GM04504 (cell line): ENCODE measurements at places on chromosomes 4 and X.

GRCh38 chr4:137131201-137131600 lies 401.1 kb downstream of the PCDH18 start:
- DNase-seq = no peak

GRCh38 chr4:126264839-126265238 lies 950.1 kb downstream of the FAT4 start:
- DNase-seq = no peak

- peak; percentile 20 for DNase-seq
Measured at GRCh38 chrX:77493677-77494553, 46.7 kb downstream of the FGF16 start.

GRCh38 chrX:63128509-63128908 lies 222.6 kb downstream of the SPIN4 start:
- DNase-seq = peak; percentile 0

DNA sequence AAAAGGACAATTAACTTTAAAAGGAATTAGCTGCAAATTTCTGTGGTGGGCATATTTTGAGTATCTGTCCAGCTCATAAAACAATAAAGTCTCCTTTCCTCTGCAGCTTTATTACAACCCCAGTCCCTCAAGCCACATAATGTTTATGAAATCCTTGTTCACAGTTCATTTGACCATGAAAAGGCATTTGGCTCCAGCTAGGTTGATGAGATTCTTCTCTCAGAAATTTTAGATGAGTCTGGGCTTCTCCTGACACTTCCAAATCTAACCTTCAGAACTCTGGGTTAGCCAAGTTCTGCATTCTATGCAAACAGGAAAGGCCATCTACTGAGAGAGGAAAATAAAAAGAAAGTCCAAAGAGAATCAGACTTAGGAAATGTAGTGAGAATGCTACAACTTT lies 156.8 kb downstream of the GRXCR1 start:
- no peak for DNase-seq

- DNase-seq = no peak
Measured at GRCh38 chrX:19956923-19957322, 33.9 kb downstream of the BCLAF3 start.

DNA sequence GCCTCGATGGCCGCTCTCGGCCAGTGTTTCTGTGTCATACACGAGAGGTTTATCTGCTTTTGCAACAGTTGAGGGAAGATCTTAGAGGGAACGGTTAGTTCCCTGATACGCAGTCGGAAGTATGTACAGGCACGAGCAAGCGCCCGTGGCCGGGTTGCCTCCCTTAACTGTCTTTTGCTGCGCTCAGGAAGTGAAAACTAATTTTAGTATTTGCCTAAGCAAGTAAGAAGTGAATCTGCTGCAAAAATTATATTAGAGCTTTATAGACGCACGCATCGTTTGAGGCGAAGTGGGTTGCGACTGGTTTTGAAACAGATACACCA lies 695 bp downstream of the MTM1 start:
- DNase-seq = no peak

- no peak for DNase-seq
Measured at GRCh38 chrX:41526271-41526670, 79.1 kb downstream of the NYX start.

DNA sequence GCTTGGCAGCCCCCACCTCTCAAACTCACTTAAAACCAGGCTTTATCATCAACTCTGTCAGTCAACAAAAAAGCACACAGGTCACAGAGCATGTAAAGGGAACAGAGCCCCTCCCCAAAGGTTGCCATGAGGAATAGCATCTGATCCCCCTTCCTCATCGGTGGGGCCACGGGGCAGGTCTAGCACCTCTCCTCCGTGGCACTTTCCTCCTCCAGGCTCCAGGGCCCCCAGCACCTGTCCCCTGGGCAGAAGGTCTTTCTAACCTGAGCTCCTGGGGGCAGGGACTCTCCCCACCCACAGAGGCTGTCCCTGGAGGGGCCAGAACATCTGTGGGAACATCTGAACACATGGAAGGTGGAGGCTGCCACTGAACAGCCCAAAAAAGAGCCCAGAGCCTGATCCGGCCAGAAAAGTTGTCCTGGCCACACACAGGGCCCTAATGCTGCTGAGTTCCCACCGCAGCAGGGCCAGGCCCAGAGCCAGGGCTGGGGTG lies 65.7 kb downstream of the ZFYVE28 start:
- no peak for DNase-seq

GRCh38 chr4:93897559-93897958 lies 69.0 kb downstream of the ATOH1 start:
- DNase-seq = no peak

DNA sequence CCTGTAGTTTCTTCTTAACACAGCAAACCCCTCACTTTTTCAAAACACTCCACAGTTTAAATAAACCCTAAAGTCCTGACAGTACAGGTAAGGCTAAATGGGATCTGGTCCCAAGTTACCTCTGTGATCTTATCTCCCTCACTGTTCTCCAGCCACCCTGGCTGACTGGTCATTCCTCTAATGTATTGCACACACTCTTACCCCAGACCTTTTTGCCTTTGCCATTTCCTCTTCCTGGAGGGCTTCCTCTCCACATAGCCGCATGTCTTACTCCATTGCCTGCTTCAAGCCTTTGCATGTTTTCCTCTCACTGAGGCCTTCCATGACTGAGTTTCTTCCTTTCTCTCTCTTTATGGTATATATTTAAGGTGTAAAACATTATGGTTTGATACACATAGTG lies 19.5 kb upstream of the ANXA3 start:
- no peak for DNase-seq

- DNase-seq = peak; percentile 30
Measured at GRCh38 chrX:65697211-65697641, 29.8 kb downstream of the MSN start.

DNA sequence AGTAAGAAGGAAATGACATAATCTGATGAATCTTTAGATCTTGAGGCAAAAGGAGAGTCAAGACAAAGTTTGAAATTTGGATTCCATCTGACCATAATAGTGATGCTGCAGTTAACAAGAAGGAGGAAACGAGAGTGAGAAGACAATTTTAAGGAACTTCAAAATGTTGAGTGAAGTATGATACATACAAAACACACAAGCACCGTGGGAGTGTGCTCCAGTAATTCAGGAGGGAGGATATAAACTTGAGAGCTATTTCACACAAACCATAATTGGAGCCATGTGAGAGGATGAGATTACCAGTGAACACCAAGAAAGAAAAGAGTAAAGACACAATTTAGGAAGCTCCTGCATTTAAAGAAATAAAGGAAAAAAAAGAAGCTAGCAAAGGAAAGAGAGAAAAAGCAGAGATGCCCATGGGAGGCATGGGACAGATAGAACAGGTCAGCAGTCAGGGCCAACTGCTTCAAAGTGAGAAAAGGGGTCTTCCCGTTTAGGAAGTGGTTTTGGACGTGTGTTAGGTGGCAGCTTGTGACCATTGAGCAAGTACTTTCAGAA lies 150.7 kb upstream of the SLC7A11 start:
- DNase-seq = no peak

DNA sequence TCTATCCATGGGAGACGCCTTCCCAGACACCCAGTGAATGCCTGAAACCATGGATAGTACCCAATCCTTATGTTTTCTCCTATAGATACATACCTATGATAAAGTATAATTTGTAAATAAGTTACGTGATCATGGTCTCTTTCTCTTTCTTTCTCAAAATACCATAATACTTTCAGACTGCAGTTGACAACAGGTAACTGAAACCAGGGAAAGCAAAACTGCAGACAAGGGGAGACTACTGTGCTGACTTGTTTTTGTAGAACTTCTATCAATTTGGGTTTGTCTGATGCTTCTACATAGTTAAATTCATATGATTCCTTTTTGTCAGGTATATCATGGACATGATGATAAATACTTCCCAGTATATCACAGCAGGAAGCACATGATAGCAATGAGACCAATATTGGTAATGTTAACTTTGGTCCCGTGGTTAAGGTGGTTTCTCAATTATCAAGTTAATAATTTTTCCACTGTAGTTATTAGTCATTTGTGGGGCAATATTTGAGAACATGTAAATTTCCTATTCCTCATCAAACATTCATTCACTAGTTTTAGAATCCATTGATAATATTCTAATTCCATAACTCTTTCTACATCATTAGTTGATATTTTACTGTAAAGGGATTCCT lies 298.0 kb upstream of the TET2 start:
- DNase-seq = no peak

DNA sequence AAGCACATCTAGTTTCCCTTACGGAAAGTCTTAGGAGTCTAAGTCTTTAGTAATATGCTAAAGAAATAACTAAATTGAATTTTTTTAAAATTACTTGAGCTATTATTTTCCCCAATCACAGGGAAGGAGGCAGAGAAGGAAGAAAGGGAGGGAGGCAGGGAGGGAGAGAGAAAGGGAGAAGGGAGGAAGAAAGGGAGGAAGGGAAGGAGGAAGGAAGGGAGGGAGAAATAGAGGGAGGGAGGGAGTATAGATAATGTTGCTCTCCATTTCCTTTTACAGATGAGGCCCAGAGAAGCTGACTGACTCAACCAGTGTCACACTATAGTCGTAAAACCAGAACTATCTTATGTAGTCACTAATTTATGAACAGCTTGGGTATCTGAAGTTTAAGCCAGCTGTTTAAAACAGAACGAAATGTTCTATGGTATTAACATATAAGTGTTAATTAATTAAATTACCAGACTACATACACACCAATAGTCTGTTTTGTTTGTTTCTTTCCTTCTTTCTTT lies 14.6 kb downstream of the SH3RF1 start:
- no peak for DNase-seq

GRCh38 chr4:169063441-169063840 lies 53.4 kb upstream of the CBR4 start:
- DNase-seq = no peak

DNA sequence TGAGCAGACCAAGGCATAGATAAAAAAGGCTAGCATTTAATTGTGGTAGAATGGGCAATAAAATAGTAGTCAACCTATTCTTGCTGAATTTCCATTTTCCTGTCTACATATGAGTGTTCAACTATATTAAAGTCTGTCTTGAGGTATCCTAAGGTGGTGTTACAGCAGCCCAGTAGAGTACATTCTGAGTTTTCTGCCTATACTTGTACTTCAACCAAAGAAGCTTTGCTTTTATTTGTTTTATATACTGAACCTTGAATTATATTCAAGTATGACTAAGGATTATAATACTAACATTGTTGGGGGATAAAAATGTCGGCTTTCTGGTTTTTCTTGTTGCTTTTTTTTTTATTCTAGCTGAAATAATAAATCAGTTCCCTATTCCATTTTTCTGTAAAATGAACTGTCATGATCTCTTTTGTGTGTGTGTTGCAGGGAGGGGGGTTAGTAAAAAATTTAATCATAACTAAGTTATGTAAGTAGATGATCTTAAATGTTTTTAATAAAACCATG lies 106.7 kb downstream of the PDLIM5 start:
- DNase-seq = no peak

DNA sequence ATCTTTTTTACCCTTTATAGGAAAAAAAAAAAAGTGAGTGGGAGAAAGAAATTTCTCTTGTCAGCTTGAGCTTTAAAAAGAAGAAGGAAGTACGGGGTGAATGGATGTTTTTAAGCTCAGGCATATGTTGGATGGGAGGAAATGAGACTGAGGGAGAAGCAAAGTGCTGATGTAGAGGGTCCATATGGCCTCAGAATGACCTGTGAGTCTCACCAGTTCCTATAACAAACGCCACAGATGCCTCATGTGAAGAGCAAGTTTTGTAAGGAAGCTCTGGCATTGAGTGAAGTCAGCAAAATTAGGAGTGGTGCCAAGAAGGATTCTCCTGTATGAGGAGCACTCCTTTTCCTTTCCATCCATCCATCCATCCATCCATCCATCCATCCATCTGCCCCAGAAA lies 214.6 kb downstream of the PTTG2 start:
- DNase-seq = no peak

- DNase-seq = no peak
Measured at GRCh38 chrX:68999931-69000330, 165.3 kb downstream of the PJA1 start.

DNA sequence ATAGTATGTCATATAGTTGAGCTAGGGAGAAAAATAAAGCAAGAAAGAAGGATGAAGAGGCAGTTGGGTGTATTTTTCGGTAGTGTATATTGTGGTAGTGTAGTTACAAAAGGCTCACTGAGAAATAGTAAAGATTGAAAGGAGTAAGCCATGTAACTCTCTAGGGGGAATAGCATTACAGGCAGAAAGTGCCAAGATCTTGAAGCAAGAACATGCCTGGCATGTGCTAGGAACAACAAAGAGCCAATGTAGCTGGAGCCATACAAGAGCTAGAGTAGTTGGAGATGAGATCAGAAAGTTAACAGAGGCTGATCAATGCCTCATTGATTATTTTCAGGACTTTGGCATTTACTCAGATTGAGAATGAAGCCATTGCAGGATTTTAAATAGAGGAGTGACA lies 3.0 kb downstream of the ABCE1 start:
- no peak for DNase-seq

DNA sequence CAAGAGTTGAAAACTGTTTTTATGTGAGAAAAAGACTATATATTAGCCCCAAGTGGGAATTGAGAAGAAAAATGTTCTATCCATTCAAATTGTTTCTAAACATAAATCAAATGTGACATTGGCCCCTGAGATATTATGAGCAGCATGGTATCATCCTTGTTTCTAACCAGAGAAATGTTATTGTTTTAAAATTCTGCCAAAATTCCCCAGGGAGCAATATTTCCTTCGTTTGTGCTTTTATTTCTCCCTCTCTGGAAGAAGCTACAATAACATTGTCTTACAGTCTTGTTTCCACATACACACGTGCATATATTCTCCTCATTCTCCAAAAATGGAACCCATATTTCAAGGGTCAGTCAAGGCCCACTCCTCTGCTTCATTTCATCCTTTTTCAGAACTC lies 46.7 kb downstream of the MAGEB17 start:
- DNase-seq = peak; percentile 52

DNA sequence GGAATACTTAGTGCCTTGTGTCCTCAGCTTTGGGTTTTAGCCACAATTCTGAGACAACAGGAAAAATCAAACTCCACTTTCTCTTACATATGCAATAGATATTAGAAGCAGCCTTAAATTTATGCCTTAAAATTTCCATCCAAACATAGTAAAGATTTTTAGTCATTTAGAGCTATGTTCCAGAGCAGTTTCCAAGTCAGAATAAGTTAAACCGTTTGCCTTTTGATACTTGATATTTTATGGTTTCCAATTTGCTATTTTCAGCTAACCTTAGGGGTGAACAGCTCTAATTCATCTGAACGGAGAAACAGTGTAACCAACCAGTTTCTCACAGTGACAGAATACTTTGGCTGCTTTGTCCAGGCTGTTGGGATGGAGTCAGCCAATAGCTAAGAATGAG lies 125.8 kb upstream of the RXFP1 start:
- DNase-seq = no peak

- DNase-seq = no peak
Measured at GRCh38 chrX:19040373-19040772, 56.5 kb upstream of the PHKA2 start.

- DNase-seq = no peak
Measured at GRCh38 chr4:70901607-70901983, 574 bp upstream of the MOB1B start.

DNA sequence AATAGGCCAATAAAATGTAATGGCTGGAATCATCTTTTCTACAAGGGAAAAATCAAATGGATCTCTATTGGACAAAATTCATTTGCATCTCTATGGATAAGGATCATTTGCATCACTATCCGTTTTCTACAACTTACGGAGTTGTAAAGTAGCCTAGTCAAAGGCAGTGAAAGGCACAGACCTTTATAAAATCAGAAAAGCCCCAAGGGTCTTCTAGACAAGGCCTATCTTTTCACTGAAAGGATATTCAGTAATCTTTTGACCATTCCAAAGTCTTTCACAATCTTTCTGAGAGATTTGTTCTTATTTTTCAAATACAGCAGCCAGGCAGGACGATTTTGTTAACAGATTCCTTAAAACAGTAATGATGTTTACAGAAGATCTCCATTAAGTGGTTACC lies 119.5 kb upstream of the JADE1 start:
- no peak for DNase-seq
